ENCODE measurements at places on chromosomes 6 and 20.
A peak's percentile ranks its signal among the peaks of the same experiment; 100 is the strongest.

- DNase-seq = no peak
Observed at GRCh38 chr20:16824664-16825063, 76.5 kb downstream of the OTOR start.

DNA sequence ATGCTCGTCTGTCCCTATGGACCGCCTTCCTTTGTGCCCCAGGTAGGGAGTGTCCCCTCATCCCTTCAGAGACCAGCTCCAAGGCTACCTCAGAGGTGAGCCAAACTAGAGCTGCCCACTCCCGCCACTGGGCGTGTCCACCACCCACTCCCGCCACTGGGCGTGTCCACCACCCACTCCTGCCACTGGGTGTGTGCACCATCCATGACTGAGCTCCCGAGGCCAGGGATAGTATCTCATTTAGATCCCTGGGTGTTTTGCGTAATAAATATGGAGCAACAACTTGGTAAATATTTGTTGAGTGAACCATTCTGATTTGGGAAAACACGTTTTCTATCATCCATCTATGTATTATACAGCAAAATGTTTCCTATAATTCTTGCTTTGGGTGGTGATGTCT lies 68.8 kb downstream of the ZBTB2 start:
- DNase-seq = no peak

GRCh38 chr6:141050471-141050870 lies 1082.3 kb upstream of the GJE1 start:
- no peak for DNase-seq

- DNase-seq = no peak
Observed at GRCh38 chr20:36004045-36004444, 35.7 kb downstream of the CNBD2 start.

DNA sequence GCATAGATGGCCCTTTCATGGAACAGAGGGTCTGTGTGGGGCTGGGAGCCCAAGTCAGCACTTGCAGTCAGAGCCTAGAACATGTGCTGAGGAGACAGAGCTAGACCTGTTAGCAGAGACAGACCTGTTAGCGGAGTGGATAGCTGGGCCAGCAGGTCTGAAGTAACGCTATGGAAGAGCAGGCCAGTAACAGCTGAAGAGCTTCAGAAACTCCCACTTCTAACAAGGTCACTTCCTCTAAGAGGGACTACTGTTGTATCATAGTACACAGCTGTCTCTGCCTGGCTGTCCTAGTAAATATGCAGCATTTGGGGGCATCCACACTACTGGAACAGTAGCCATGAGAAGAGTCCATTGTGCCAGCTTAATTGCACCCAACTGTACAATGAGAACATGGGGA lies 41.2 kb upstream of the POLR1H start:
- DNase-seq = no peak

GRCh38 chr6:158388727-158389126 lies 76.5 kb downstream of the TULP4 start:
- DNase-seq = no peak

DNA sequence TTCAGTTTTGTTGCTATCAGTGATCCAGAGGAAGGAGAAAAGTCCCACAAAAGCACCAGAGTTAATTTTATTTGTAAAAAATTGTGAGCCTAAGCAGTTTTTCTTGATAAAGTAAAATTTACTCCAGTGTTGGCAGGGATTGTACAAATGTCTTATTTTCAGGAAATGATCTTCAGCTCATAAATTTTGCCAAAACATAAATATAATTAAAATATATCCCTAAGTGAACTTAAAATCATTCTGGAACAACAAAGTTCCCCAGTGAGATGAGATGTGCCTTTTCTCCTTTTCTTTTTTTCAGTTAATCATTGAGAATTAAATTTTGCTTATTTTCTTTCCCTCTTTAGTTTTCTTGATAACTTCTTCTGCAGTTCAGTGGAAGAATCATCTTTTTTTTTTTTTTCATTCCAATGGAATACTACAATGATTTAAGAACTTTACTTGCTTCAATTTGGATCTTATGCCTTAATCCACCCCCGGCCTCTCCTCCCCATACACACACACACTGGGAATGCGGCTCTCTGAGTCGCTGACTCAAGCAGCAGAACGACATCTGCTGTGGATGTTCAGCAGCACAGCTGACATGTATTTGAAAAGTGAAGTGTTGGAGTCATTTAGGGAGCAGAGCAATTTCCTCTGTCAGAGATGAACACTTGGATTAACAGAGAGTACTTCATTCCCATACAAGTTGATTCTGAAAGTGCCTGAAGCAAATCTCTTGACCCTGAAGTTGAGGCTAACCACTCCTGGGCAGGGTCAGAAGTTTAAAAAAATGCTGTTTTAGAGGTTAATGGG lies 27.7 kb upstream of the LAMA4 start:
- DNase-seq = peak; percentile 58

DNA sequence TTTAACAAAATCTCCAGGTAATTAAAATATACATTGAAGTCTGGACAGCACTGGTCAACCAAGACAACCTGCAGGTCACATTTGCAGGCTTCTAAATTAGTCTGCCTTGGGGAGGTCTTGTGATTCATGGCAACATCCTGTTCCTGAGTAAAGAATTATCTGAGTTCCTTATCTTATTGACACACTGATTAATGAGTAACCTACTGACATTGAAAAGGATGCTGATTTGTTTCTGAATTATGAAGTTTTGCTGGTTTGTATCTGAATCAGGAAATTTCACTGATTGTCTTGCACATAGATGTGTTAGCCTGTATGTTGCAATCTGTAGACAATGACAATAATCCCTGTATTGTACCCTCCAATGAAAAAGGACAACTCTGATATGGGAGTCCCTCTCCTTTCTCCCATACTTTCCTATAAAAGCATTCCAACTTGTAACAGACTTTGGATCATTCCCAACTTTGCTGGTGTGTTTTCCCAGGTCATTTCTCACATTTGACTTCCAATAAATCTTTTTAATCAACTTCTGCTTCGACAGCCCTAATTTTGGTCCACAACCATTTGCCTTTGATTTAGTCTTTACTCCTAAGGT lies 80.0 kb downstream of the LAMP5 start:
- DNase-seq = no peak

GRCh38 chr20:13286052-13286451 lies 65.0 kb downstream of the ISM1 start:
- DNase-seq = no peak

- no peak for DNase-seq
Observed at GRCh38 chr6:126821706-126822105, 296.8 kb upstream of the RSPO3 start.

DNA sequence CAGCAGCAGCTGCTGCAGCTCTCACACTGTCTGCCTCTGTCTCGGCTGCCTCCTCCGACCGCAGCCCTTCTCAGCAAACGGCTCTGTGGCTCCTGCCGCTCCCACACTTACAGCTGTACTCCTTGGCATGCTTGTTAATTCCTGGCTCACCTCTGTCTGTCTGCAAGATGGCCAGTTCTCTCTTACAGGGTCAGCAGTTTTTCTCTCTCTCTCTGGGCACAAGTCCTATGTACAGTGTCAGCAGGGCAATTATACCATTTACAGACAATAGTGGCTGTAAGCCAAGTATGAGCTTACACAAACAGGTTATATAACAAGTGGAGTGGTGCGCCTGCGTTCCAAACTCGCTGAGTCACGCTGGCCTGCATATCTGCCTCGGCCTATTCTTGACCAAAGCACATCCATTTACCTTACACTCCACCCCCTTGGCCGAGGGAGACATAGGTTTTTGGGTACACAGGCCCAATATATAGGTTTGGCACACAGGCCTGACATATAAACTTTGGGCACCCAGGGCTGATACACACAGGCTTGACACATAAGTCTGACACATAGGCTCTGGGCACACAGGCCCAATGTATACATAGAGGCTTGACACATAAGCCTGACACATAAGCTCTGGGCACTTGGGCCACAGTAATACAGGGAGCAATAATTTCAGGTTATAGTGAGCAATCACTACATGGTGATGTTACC lies 4.4 kb downstream of the ZKSCAN3 start:
- DNase-seq = no peak

Data from DMS 273 treated with DMSO at 0.1 percent for 48 hours (cell line).